ENCODE measurements at places on chromosomes 12 and 14.
A peak's percentile ranks its signal among the peaks of the same experiment; 100 is the strongest.

DNA sequence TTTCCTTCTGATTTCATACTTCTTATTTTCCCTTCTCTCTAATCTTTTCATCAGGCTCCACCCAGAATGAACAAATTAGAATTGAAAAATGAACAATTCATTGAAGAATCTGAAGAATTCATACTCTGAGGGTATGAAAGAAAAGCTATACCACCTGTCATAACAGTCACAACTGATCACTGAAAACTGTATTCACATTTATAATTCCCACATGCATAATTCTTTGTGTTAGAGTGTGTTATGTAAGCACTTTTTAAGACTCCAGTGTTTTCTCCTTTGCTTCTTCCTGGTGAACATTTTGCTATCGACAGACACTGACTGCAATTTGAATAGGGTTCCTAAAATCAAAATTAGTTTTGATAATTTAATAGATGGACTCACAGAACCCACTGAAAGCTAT, 271.2 kb downstream of the SLC16A7 start:
- DNase-seq: no peak

- DNase-seq: peak; percentile 36
Observed at GRCh38 chr12:106919910-106920544, 35.7 kb upstream of the TMEM263 start.

GRCh38 chr12:8681129-8681884, 16.5 kb upstream of the RIMKLB start:
- no peak for DNase-seq

- DNase-seq: no peak
Observed at GRCh38 chr12:55017416-55017925, 2.3 kb upstream of the NEUROD4 start.

- no peak for DNase-seq
Observed at GRCh38 chr12:66739940-66740651, 61.2 kb upstream of the GRIP1 start.

GRCh38 chr12:60010486-60010885, 414.7 kb downstream of the SLC16A7 start:
- DNase-seq: no peak

DNA sequence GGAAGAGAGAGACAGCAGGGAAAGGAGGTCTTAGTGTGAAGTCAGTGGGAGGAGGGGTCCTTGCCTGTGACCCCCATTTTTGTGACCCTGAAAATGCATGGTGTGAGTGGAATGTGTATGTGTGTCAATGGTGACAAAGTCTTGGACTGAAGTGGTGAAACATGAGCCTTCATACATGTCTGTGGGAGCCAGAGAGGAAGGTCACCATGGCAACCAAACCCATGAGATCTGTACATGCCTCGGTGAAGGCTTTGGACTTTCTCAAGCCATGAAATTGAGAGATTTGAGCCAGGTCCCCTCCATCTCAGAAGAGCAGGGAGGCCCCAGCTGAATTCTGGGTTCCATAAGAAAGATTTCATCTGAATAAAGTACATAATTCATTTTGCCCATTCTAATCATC, 108.7 kb downstream of the TTC8 start:
- no peak for DNase-seq

GRCh38 chr12:52349196-52349595, 18.1 kb downstream of the KRT85 start:
- no peak for DNase-seq

DNA sequence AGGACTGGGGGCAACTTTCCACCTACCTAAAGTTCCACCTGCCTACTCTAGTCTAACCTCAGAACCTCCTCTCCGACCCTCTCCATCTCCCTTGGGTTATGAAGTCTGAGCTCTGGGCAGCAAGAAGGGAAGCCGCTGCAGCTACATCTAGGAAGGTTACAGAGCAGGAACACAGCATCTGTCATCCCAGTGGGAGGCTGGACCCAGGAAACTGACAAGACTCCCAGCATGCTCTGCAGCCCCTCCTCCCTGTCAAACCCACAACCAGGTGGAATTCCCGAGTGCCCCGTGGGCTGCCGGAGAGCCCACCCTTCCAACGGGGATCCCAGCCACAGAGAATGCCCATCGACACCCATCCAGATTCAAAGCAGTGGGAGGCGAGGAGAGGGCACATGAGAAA, 2.1 kb downstream of the TESC start:
- no peak for DNase-seq

- no peak for DNase-seq
Observed at GRCh38 chr14:57568554-57568953, 74.9 kb upstream of the CCDC198 start.

GRCh38 chr12:78483767-78484315, 380.7 kb upstream of the SYT1 start:
- DNase-seq: no peak

- no peak for DNase-seq
Observed at GRCh38 chr12:107196681-107197080, 103.3 kb upstream of the CRY1 start.

DNA sequence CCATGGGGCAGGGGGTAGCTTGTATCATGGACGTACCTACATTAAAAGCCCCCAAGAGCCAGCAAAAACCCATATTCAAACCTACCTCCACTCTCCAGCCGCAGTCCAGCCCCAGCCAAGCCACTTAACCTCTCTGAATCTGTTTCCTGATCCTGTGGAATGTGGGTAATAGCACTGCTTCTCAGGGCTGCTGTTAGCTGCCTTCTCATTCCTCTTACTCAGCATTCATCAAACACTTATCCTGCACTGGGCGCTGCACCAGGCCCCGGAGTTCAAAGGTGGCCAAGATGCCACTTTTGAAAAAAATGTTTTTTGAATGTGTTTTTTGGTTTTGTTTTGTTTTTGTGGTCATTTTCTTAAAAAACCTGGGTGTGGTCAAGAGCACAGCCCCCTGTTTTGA, 237.4 kb downstream of the CHST11 start:
- no peak for DNase-seq

GRCh38 chr12:52980096-52980649, 26.1 kb upstream of the EIF4B start:
- no peak for DNase-seq

DNA sequence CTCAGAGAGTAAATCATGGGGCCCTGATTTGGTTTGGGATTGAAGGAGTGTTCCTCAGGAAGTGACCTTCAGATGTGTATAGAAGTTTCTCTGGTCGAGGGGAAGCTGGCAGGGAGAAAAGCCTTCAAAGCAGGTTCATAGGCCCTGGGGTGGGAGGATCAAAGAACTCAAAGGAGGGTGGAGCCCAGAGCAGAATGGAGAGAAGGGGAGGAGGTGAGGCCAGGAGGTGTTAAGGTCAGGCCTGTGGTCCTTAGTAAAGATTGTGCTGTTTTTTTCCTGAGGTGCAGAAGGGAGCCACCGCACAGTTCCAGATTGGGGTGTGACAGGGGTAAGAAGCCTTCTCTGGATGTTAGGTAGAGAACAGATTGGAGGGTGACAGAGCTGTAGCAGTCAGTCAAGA, 9.7 kb upstream of the CFAP251 start:
- no peak for DNase-seq

Measured in BE2C (cell line).